Fibroblast of skin of back (primary cell): ENCODE measurements at places on chromosomes 6 and 20.

GRCh38 chr6:68911811-68912210 is 276.7 kb downstream of the ADGRB3 start:
- DNase-seq: no peak

- DNase-seq: no peak
Measured at GRCh38 chr6:105487040-105487790, 84.3 kb upstream of the PREP start.

- peak; percentile 75 for DNase-seq
Measured at GRCh38 chr6:56370561-56371211, 123.3 kb upstream of the COL21A1 start.

GRCh38 chr6:19983374-19983773 is 146.2 kb downstream of the ID4 start:
- DNase-seq: no peak

- DNase-seq: peak; percentile 88
Measured at GRCh38 chr20:35302421-35303335, 10.5 kb upstream of the FAM83C start.

GRCh38 chr6:72080260-72080941 is 194.1 kb downstream of the RIMS1 start:
- no peak for DNase-seq

- peak; percentile 60 for DNase-seq
Measured at GRCh38 chr6:27668442-27669294, 195.8 kb upstream of the ZNF184 start.

DNA sequence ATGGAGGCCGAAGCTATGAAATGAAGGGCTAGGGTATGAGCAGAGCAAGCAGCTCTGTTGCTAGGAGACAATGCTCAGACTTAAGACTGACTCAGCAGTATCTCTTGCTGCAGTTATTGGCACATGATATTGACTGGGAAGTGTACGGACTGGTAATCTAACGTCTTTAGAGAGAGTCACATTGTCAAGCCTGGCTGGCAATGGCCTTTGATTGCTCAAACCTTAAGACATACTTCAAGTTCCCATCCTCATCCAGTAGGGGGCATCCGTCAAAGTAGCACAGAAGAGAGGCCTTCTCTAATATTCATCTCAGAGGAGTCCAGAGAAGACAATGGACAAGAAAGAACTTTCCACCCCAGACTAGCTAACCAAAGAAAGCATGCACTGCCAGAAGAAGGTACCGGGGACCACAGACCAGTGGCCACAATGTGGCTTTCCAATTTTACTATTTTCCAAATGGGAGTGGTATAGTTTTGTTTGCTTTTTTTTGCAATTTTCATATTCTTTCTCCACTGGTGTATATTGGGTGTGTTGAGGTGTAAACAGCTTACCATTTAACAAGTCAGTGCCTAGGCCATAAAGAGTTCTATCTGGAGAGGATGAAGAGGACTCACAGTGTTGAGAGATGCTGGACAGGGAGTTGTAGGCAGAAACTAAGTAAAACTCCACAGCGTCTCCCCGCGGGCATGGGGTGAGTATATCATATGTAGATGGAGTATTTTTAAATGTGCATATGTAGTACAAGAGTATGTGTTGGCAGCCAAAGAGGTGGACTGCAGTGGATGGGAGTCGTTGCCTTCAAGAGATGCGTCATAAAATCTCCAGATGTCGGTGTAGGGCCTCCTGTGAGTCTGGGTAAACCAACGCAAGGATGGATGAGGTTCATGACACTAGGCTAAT is 36.7 kb downstream of the LRFN2 start:
- peak; percentile 54 for DNase-seq

- no peak for DNase-seq
Measured at GRCh38 chr6:100823041-100823440, 58.1 kb downstream of the ASCC3 start.

GRCh38 chr6:21284706-21285105 is 308.8 kb upstream of the SOX4 start:
- DNase-seq: no peak

- DNase-seq: no peak
Measured at GRCh38 chr6:360764-361373, 30.7 kb upstream of the IRF4 start.

- DNase-seq: no peak
Measured at GRCh38 chr20:21251278-21251677, 51.9 kb upstream of the XRN2 start.

DNA sequence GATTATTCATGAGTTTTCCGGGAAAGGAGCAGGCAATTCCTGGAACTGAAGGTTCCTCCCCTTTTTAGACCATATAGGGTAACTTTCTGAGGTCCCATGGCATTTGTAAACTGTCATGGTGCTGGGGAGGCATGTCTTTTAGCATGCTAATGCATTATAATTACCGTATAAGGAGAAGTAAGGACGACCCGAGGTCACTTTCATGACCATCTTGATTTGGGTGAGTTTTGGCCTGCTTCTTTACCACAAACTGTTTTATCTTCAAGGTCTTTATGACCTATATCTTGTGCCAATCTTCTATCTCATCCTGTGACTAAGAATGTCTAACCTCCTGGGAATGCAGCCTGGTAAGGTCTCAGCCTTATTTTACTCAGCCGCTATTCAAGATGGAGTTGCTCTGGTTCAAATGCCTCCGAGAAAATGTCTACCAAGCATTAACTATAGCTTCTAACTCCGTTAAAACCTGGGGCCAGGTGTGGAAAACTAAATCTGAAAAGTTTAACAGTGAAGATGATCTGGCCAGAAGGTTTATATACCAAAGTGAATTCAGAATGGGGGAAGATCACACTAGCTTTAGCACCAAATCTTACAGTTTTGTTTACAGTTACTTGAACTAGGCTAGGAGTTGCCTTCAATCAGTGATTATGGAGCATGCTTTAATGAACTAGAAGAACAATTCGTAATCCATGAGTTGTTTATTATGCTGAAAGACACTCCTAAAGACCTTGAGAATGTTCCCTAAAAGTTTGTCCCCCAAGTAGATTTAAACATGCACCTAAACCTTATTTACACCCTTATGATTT is 80.0 kb upstream of the TOP1 start:
- DNase-seq: peak; percentile 54

DNA sequence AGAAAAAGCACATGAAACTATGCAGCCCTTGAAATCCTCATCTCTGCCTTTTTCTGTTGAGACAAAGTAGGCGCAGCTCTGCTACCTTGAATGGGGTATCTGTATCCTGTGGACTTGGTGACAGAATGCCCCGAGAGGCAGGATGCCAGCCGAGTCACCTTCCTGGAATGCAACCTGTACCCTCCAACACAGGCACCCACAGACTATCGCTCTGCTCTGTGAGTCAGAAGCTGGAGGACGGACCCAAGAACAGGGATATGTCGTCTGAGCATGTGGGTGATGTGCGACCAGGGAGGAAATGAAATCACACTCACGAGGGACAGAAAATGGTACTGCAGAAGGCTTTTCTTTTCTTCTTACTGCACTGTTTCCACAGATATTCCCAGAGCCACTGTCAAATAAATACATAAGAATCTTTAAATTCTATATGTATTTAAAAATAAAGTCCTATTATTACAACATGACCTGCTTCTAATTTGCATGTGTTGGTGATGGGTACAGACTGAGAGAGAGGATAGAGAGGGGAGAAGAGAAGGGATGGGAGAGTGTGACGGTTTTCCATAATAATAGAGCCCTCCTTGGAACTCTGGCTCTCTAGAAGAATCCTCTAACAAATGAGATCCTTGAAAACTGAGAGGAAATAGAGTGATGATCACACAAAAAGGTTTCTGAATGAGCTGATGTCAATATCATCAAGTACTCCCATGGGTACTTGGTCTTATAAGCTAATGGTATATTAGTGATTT is 308.1 kb downstream of the FOXC1 start:
- peak; percentile 91 for DNase-seq

DNA sequence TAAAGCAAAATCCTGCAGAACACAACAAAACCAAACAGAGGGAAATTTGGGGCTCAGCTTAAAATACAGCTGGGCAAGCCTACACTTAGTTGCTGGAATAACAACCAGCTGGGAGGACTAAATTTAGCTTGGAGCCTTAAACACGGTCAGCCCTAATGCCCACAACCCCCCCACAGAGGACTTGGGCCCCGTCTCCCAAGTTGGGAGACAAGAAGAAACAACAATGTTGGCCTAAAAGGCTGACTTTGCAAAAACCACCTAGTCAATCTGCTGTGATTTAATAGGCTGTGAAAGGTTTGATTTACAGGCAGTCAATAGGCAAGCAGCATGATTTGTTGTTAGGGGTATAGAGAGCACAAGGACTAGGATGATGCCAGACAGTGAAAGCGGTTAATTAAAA is 40.3 kb upstream of the ARMC2 start:
- DNase-seq: no peak
